ENCODE measurements at places on chromosomes 6 and 20. TPM values are rescaled to one million over a fixed set of nuclear protein-coding genes. Genes with fewer than 3 reads are reported as not detected.

DNA sequence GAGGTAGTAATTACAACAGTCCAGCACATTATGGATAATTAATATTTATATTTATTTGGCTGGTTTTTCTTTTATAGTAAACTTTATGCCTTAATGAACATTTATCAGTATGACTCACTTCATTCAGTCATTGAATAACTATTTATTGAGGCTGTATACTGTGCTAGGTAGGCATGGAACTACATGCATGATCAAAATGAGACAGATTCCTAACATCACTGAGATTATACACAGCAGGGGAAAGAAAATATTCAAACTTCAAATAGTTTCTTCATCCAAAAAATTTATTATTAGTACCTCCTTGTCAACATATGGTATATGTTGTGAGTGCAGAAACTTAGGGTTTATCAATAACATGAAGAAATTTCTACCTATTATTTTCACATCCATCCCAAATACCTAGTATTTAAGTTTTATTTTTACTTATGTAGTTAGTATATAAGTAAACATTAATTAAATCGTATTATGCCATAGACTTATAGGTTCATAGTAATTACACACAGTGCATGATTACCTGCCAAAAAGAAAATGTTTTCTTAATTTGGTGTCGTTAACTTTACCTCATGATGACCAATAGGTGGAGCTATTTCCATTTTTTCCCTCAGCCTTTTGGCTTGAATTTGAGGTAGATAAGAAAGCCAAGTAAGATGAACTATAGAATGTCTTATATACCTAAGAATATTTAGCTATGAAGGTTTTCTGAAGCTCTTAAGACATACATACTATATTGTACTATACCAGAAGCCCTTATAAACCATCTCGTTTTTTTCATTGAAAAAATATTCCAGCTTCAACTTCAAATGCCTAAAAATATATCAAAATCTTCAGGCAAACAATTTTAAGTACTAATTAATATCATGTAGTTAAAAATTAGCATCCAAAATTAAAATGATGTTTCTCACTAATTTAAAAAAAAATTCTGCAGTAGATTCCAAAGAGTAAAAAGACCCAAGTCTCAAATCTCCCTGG lies 12.5 kb upstream of the TMEM30A start:
- H3K27ac ChIP-seq = no peak overlapping the region
- no peaks in the 10 kb centered on the region for H3K36me3 ChIP-seq
- H3K27me3 ChIP-seq = no peaks in the 10 kb centered on the region
- H3K4me1 ChIP-seq = no peaks in the 10 kb centered on the region

Gene MMP24OS
- total RNA-seq = 67.3 TPM

Gene LPA
- total RNA-seq = 1.4 TPM

Gene PPIL6
- 10.8 TPM for total RNA-seq

DNA sequence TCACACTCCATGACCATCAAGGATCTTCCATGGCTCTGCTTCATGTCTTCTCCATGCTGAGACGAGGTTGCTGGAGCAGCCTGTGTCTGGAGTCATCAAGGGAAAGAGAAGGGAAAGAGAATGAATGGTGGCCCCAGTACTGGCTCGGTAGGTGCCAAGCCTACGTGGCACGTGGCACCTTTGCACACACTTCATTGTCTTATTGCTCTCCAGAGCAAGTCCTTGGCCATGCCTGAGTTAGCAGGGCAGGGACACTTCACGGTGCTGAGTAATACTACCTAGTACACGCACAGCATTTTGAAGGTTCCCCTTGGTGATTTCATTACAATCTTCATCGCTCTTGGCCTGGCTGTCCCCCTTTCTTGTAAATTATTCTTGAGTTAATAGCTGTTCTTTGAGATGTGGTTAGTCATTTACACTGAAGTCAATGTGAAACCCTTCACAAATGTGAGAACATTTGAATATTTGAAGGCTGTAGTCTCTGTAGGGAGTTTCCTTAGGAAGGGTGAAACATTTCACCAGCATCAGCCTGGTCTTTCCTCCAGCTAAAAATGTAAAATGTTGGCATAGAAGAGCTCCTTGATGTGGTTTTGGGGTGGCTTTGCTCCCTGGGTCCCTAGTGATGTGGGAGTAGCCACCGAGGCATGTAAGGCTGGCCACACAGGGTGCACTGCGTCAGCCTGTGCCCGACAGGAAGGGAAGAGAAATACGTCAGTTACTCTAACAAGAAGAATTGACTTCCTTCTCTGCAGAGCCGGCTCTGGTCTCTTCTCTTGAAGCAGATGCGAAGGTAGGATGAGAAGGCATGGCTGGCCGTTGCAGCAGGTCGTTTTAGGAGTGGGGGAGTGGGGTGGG lies at the start of gene SYTL3:
TSS of gene SYTL3 (plus strand) at position 766 of the 855 bp plus-strand sequence. CDS start 13,215 bp downstream, outside the sequence.
- H3K4me1 ChIP-seq = peaks cover 7% of the 10 kb centered on the region
- no peaks in the 10 kb centered on the region for H3K27me3 ChIP-seq
- H3K27ac ChIP-seq = no peak within 1 kb of the TSS
- no peak within 1 kb of the TSS for H3K4me3 ChIP-seq
- no peak for DNase-seq

DNA sequence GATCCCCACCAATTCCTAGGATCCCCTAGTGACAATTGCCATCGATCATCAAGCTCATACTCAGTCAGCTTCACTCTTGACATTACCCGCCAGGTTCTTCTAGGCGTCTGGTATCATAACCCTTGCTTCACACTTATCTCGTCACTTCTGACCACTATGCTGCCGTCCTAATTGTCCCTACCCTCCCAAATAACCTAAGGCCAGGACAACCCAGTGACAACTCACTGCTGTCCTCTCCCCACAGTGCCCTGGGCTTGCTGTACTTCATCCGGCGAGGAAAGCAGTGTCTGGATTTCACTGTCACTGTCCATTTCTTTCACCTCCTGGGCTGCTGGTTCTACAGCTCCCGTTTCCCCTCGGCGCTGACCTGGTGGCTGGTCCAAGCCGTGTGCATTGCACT lies 3.7 kb downstream of the SYS1 start:
- no peak for DNase-seq
- no peaks in the 10 kb centered on the region for H3K36me3 ChIP-seq
- H3K4me3 ChIP-seq = no peak overlapping the region
- H3K4me1 ChIP-seq = peaks cover 3% of the 10 kb centered on the region

DNA sequence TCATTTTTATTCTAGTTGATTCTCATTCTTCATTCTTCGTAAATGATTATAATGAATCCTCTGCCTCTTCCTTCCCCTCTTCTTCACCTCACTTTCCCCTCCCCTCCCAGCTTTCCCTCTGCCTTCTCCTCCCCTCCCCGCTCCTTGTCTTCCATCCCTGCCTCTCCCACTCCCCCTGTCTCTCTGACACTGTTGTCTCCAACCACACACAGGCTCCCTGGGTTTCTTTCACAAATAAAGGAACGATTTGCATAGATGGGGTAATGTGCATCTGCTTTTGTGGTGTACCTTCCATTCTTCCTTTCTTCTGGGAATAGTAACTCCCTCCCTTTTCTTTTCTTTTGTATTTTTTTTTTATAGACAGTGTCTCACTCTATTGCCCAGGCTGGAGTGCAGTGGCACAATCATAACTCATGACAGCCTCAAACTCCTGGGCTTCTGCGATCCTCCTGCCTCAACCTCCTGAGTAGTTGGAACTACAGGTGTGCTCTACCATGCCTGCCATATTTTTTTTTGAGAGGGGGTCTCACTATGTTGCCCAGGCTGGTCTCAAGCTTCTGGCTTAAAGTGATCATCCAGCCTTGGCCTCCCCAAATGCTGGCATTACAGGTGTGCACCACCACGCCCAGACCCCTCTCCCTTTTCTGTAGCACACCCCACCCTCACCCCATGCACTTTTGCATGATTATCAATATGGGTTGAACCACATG lies 318.6 kb downstream of the PRKN start:
- H3K4me1 ChIP-seq = no peaks in the 10 kb centered on the region
- H3K27ac ChIP-seq = no peak overlapping the region
- H3K36me3 ChIP-seq = no peaks in the 10 kb centered on the region

GRCh38 chr6:111846492-111847409 lies 26.5 kb downstream of the FYN start:
- no peak overlapping the region for H3K4me3 ChIP-seq
- H3K27me3 ChIP-seq = no peaks in the 10 kb centered on the region
- peaks cover 14% of the 10 kb centered on the region for H3K4me1 ChIP-seq

GRCh38 chr6:81900616-81901015 lies 148.1 kb upstream of the TENT5A start:
- peaks cover 11% of the 10 kb centered on the region for H3K4me1 ChIP-seq
- no peaks in the 10 kb centered on the region for H3K36me3 ChIP-seq
- H3K27ac ChIP-seq = no peak overlapping the region
- no peak overlapping the region for H3K4me3 ChIP-seq
- H3K27me3 ChIP-seq = no peaks in the 10 kb centered on the region
- no peak for DNase-seq

DNA sequence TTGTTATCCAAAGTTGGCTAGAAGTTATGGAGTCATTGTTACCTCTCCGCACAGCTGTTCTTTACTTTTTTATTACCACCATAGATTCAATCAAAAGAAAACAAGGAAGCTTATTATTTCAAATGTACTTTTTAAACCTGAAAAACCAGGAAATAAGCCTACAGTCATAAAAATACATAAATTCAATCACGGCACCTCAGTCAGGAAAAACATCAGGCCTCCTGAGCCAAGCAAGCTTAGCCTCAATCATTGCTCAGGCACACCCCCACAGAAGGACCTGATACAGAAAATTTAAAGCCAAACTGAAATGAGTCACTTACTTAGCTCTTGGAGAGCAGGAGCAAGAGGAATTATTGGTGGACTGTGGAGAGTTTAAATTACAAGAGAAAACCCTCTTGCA lies 44.3 kb downstream of the MARCKS start:
- DNase-seq = no peak
- no peak overlapping the region for H3K27ac ChIP-seq
- H3K4me3 ChIP-seq = no peak overlapping the region
- H3K27me3 ChIP-seq = no peaks in the 10 kb centered on the region
- H3K36me3 ChIP-seq = no peaks in the 10 kb centered on the region
- peaks cover 7% of the 10 kb centered on the region for H3K4me1 ChIP-seq

DNA sequence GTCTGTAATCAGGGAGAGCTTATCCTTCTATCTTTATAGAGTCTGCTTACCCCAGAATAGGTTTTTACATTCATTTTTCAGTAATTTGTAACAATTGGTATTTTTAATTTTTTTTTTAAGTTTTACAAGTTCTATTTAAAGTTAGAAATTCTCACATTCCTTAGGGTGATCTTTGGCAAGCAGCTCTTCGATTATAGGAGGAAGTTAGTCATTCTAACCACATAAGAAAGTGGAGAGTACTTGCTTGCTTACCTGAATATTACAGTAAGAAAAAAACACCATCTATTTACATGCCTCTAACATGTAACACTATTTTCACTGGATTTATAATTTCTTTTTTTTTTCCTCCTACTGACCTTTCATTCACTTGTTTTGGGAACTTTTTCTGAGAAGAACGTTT lies 6.7 kb downstream of the TSHZ2 start:
- no peaks in the 10 kb centered on the region for H3K36me3 ChIP-seq
- H3K4me1 ChIP-seq = peaks cover 7% of the 10 kb centered on the region
- no peak overlapping the region for H3K27ac ChIP-seq
- no peaks in the 10 kb centered on the region for H3K27me3 ChIP-seq
- no peak overlapping the region for H3K4me3 ChIP-seq

- no peak for DNase-seq
- H3K27ac ChIP-seq = no peak overlapping the region
- H3K27me3 ChIP-seq = no peaks in the 10 kb centered on the region
- no peak overlapping the region for H3K4me3 ChIP-seq
- H3K36me3 ChIP-seq = no peaks in the 10 kb centered on the region
These were observed 4.7 kb upstream of the PBOV1 start for GRCh38 chr6:138222901-138223546.

DNA sequence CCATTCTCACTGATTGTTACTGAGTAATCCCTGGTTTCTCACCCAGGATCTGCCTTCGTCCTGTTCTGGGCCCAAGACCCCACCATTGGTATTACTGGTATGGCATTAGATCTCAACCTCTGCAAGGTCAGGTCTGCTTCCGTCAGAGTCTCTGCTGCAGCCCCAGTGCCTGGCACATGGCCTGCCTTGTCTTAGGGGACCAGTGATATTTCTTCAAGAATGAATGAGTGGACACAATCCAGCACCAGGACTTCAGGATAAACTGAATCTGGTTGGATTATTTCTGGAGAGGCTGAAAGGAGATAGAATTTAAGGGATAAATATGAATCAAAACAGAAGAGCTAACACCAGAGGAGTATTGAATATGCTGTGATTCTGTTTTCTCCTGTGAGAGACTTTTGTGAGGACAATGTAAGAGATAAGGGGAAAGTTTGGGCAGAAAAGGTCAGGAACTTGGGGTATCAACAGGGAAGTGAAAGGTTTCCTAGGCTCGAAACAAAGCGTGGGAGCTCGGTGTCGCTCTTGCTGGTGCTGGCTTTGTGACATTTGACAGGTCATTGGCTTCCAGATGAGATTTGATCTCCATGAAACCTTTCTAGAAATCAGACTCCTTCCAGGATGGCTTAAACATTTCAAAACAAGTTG lies 53.9 kb downstream of the OSTM1 start:
- H3K4me3 ChIP-seq = no peak overlapping the region
- H3K27ac ChIP-seq = no peak overlapping the region
- no peaks in the 10 kb centered on the region for H3K27me3 ChIP-seq
- H3K4me1 ChIP-seq = peaks cover 4% of the 10 kb centered on the region

DNA sequence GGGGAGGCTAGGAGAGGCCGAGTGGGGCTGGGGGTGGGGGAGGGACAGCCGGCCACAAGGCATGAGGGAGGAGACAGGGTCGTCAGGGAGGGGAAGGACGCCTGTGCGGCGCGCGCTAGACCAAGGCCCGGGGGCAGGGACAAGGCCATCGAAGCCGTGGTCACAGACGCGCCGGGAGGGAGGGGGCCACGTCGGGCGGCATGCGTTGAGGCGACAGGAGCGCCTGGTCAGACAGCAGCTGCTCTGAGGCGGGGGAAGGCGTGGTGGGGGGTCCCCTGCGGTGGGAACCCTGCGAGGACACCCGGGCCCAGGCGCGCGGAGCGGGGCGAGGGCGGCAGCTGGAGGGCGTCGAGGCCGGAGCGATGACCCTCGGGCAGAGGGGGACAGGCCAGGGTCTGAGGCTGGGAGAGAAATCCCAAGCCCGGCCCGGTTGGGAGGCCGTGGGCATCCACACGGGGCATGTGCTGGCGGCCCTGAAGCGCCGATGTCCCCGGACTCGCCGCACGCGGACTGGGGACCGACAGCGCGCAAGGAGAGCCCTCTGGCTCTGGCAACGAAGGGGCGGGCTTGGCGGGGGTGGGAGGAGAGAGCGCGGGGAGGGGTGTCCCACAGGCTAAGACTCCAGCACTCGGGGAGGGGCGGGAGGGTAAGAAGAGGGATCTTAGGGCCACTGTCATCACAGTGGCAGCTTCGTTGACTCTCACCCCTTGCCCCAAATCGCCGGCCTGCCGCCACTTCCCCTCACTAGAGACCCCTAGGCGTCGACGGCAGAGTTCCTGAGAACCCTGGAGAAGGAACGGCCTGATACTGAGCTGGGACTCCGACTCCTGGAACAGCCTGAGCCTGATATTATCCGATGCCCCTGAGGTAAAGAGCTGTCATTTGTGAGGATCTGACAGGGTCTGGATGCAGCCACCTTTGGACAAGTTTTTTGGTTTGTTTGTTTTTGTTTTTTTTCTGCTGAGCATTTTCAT lies 5.0 kb downstream of the TMEM239 start:
- no peak for DNase-seq
- H3K4me1 ChIP-seq = peaks cover 27% of the 10 kb centered on the region
- no peaks in the 10 kb centered on the region for H3K36me3 ChIP-seq
- no peak overlapping the region for H3K4me3 ChIP-seq
